ENCODE measurements at places on chromosomes 7 and 10.

- H3K4me3 ChIP-seq = no peak overlapping the region
- H3K27ac ChIP-seq = peak overlapping the region; percentile 32
- H3K27me3 ChIP-seq = no peaks in the 10 kb centered on the region
- DNase-seq = no peak
These were observed 4.0 kb upstream of the LGI1 start for GRCh38 chr10:93753621-93754250.

DNA sequence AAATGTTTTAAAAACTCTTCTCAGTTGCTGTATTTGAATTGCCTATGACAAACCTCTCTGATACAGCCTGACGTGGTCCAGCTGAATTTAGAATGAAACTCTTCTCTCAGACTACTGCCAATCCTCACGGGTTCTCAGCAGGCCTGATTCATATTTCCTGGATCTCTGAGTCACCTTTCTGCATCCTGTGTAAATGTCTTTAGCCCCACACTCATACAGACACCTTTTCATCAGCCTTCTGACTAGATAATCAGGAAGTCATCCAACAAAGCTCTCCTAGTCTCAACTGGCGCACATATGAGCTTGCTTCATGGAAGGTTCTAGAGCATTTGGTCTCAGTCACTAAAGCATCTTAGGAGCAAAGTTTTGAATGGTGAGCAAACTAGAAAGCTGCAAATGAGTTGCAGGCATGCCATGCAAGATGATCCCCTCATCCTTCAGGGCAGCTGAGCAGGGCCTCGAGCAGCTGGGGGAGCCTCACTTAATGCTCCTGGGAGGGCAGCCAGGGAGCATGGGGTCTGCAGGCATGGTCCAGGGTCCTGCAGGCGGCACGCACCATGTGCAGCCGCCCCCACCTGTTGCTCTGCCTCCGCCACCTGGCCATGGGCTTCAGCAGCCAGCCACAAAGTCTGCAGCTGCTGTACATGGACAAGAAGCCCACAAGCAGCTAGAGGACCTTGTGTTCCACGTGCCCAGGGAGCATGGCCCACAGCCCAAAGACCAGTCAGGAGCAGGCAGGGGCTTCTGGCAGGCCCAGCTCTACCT, 182.8 kb downstream of the ARHGAP12 start:
- H3K4me1 ChIP-seq = no peaks in the 10 kb centered on the region
- H3K27ac ChIP-seq = no peak overlapping the region
- no peaks in the 10 kb centered on the region for H3K27me3 ChIP-seq
- H3K4me3 ChIP-seq = no peak overlapping the region

- no peak overlapping the region for H3K27ac ChIP-seq
- peaks cover 8% of the 10 kb centered on the region for H3K4me1 ChIP-seq
- no peaks in the 10 kb centered on the region for H3K36me3 ChIP-seq
- DNase-seq = no peak
- H3K27me3 ChIP-seq = no peaks in the 10 kb centered on the region
- H3K4me3 ChIP-seq = no peak overlapping the region
These were observed 28.7 kb downstream of the VTI1A start for GRCh38 chr10:112475575-112476218.

DNA sequence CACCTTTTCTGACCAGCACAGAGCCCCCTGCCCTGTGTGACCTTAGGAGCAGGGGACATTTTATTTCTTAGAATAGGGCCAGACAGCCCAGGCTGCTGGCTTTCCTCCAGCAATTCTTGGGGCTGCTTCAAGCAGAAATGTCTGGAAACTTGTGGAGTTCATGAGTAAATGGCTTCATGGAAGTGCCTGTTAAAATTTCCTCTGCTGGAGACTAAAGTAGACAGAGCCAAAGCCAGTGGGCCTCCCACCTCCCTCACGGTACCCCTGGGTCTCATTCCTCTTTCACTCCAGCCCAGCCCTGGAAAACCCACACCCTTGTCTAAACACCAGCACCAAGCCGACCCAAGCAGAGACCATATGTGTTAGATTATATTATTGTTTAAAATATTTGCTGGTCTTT, 505.5 kb upstream of the ZMIZ1 start:
- no peak overlapping the region for H3K4me3 ChIP-seq
- no peaks in the 10 kb centered on the region for H3K36me3 ChIP-seq
- H3K4me1 ChIP-seq = peaks cover 11% of the 10 kb centered on the region

DNA sequence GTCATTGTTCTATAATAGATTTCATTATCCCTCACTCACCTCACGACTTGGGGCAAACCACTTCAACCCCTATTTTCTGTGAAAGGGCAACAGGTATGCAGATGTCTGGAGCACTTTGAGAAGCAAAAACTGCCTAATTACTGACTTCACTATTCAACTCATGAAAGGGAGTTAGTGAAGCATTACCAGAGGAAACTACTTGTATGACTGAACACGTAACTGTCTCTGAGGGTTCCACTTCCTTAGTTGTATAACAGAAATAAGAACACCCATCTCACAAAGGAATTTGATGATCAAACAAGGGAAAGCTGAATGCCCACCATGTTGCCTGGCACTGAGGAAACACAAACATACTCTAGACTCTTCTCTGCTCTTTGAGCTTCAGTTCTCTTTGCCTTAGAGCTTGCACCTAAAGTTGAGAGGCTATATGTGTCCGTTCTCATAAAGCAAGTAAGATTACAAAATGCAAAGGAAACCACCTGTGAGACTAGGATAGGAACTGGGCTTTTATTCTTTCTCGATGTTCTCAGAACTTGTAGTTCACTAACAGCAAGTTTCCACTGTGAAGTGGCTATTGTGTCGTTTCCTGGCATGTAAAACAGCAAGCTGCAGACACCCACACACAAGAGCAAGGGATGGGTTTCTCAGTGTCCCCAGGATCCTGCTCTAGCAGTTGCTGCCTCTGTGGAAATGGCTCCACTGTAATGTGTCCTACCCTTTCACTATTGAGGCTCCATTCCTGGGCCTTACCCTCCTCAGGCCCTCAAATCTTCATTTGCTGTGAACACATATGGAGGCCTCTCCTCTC, 2.6 kb downstream of the TMEM243 start:
- H3K4me1 ChIP-seq = peaks cover 5% of the 10 kb centered on the region
- no peak for DNase-seq
- H3K4me3 ChIP-seq = no peak overlapping the region
- H3K27me3 ChIP-seq = no peaks in the 10 kb centered on the region

DNA sequence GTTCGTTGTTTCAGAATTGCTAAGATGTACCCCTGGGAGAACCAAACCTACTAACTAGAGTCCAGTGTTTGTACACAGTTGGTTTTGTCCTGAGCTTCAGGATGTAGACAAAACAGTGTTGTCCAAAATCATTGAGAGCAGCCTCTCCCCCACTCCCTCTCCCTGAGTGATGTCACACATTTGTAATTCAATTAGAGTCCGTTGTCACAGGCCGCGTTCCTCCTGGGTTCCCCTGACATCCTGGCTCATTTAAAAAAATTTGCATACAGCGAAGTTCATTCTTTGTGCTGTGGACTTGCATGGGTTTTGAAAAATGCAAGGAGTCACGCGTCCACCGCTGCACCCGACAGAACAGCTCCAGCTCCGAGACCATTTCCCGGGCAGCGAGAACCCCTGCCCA, 10.3 kb downstream of the GRIFIN start:
- no peaks in the 10 kb centered on the region for H3K36me3 ChIP-seq
- H3K27ac ChIP-seq = no peak overlapping the region
- no peaks in the 10 kb centered on the region for H3K27me3 ChIP-seq
- DNase-seq = no peak
- no peaks in the 10 kb centered on the region for H3K4me1 ChIP-seq

- H3K27me3 ChIP-seq = no peaks in the 10 kb centered on the region
- H3K27ac ChIP-seq = no peak overlapping the region
- no peaks in the 10 kb centered on the region for H3K36me3 ChIP-seq
- no peak overlapping the region for H3K4me3 ChIP-seq
- no peak for DNase-seq
- no peaks in the 10 kb centered on the region for H3K4me1 ChIP-seq
These were observed 24.2 kb downstream of the COL1A2 start for GRCh38 chr7:94418851-94419250.

DNA sequence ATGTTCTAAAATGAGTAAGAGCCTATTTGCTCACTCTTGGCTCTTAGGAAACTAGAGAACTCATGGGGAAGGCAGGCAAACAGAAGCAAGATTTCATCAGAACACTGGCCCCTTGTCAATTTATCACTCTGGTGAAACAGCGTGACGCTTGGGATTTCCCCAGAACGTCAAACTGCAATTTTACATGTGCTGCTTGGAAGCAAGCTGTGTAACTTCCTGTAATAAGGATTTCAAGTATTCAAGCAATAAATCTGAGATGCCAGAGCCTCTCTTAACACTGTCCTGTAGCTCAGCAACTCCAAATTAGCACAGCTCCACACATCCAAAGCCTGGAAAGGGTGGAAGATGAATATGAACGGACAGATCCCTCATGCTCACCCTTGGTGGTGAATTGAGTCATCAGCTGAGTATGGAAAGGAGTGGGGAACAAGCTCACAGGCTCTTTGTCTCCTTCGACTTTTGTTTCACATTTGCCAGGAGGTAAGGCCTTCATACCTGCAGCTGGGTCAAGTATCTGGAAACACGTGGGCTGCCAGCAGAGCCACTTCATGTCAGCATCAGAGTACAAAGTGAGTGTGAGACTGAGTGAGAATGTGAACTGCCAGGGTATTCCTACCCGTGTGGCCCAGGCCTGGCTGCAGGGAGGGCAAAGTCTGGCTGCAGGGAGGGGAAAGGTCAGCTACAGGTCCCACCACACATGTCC, 140.4 kb upstream of the NAMPT start:
- H3K4me3 ChIP-seq = no peak overlapping the region
- DNase-seq = no peak
- no peaks in the 10 kb centered on the region for H3K36me3 ChIP-seq
- peaks cover 14% of the 10 kb centered on the region for H3K4me1 ChIP-seq
- H3K27ac ChIP-seq = no peak overlapping the region
